Natural killer cell treated with Interleukin-12 subunit alpha and Interleukin-12 subunit beta and Interleukin-15 and Interleukin-18, amount 100 ng/mL, for 72 hours (primary cell): ENCODE measurements at places on chromosomes 2 and 18. TPM values are rescaled to one million over a fixed set of nuclear protein-coding genes. Genes with fewer than 3 reads are reported as not detected.

Gene CDKL4
- total RNA-seq = not detected

- no peak overlapping the region for H3K27ac ChIP-seq
- no peak overlapping the region for H3K4me3 ChIP-seq
- H3K36me3 ChIP-seq = no peaks in the 10 kb centered on the region
- H3K27me3 ChIP-seq = no peaks in the 10 kb centered on the region
- no peaks in the 10 kb centered on the region for H3K4me1 ChIP-seq
Measured at GRCh38 chr2:146927080-146927711, 917.6 kb upstream of the ACVR2A start.

GRCh38 chr2:175251425-175252041, 70.0 kb upstream of the ATP5MC3 start:
- no peak for DNase-seq
- H3K36me3 ChIP-seq = no peaks in the 10 kb centered on the region
- H3K4me1 ChIP-seq = no peaks in the 10 kb centered on the region
- H3K27me3 ChIP-seq = peaks cover 17% of the 10 kb centered on the region

DNA sequence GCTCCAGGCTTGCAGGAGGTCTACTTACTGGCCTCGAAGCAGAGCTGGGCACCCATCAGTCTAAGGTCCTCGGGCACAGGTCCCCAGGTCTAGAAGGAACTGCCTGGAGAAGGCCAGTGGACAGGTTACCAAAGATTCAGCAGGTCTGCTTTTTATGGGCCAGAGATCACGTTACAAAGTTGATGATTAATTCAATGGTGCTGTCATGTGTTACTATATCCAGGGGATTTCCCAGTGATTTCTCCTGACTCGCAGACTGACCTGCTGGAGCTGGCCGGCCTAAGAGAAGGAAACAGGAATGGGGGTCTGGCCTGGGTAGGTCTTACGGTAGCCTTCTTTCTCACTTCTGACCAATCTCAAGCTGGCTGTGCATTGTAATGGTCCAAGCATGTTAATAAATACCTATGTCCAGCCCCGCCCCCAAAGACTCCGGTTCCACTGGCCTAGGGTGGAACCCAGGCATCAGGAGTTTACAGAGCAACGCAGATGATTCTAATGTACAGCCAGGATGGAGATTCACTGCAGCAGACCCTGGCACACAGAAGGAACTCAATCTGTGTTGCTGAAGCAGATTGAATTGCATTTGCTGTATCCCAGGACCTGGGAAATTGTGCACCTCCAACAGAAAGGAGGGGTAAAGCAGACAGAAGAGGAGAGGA, at the start of gene NEURL3:
TSS of gene NEURL3 (minus strand) at position 127 of the 659 bp plus-strand sequence. CDS start at position 56, 71 bp downstream.
- H3K27me3 ChIP-seq = peaks cover 8% of the 10 kb centered on the region

GRCh38 chr2:34419856-34420255, 820.8 kb upstream of the FAM98A start:
- H3K4me3 ChIP-seq = no peak overlapping the region
- no peak for DNase-seq
- no peaks in the 10 kb centered on the region for H3K36me3 ChIP-seq
- no peaks in the 10 kb centered on the region for H3K4me1 ChIP-seq
- H3K27ac ChIP-seq = no peak overlapping the region

GRCh38 chr2:60313470-60314172, 239.8 kb downstream of the BCL11A start:
- H3K27me3 ChIP-seq = peaks cover 6% of the 10 kb centered on the region
- H3K36me3 ChIP-seq = no peaks in the 10 kb centered on the region
- no peak overlapping the region for H3K27ac ChIP-seq
- peaks cover 2% of the 10 kb centered on the region for H3K4me1 ChIP-seq

DNA sequence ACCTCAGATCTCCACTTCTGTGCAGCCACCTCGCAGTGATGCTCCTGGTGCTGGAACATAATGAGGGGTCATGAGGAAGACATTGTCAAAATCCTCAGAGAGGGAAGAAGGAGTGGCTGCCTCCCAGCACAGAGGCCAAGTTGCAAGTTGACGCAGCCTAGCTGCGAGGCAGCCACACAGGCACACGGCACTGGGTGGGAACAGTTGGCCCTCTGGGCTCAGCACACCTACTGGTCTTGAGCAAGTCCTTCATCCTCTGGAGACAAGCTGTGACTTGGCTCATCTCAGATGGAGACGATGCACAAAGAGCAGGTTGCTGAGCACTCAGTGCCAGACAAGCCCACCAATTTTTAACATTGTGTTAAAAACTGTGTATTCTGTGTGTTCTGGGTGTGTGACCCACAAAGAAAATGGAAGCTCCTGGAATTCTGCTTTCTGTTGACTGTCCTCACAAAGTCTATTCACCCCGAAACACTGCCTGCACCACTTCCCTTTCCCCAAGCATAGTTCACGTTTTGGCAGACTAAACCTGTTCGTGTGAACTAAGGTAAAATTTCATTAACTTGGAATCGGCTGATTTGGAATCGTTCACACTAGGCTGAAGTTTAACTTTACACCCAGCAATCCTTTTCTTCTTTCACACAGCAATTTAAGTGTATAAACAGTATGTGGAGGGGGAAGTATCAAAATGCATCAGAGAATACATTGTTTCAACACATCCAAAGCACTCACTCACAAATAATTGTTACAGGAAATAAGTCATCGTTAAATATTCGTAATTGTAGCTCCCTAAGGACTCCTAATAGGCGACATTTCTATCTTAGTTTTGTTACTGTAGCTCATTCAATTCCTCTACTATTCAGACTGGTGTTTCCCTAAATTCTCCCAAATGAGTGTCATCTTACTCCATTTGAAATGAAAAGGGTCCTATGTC, 266.6 kb upstream of the ID2 start:
- no peaks in the 10 kb centered on the region for H3K27me3 ChIP-seq
- H3K36me3 ChIP-seq = no peaks in the 10 kb centered on the region
- H3K4me1 ChIP-seq = peaks cover 60% of the 10 kb centered on the region
- H3K27ac ChIP-seq = no peak overlapping the region

- H3K36me3 ChIP-seq = no peaks in the 10 kb centered on the region
- DNase-seq = no peak
- no peak overlapping the region for H3K4me3 ChIP-seq
- H3K4me1 ChIP-seq = no peaks in the 10 kb centered on the region
Measured at GRCh38 chr18:3150274-3150673, 69.5 kb downstream of the MYOM1 start.

DNA sequence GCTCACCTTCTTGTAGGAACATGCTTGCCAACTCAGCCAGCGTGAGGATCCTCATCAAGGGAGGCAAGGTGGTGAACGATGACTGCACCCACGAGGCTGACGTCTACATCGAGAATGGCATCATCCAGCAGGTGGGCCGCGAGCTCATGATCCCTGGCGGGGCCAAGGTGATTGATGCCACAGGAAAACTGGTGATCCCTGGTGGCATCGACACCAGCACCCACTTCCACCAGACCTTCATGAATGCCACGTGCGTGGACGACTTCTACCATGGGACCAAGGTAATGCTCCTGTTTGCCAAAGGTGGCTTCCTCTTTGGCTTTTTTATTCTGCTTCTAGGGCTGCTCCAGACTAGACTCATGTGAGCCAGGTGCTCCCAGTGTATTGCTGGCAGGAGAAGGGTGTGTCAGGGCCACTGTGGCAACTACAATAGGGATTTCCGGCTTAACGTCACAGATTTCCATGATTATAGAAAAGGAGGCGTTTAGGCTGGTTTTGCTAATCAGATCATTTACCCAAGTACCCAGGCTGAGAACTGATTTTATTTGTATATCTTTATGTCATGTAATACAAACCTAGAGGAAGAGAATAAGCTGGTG, 50.6 kb downstream of the DPYSL5 start:
- no peak overlapping the region for H3K4me3 ChIP-seq
- no peak overlapping the region for H3K27ac ChIP-seq

- peak overlapping the region; percentile 41 for H3K4me3 ChIP-seq
- peak overlapping the region; percentile 28 for H3K27ac ChIP-seq
- peaks cover 81% of the 10 kb centered on the region for H3K4me1 ChIP-seq
- H3K27me3 ChIP-seq = no peaks in the 10 kb centered on the region
Measured at GRCh38 chr2:46548521-46549144, 69.3 kb downstream of the TMEM247 start.

Gene DDX1
- 91.6 TPM for total RNA-seq

DNA sequence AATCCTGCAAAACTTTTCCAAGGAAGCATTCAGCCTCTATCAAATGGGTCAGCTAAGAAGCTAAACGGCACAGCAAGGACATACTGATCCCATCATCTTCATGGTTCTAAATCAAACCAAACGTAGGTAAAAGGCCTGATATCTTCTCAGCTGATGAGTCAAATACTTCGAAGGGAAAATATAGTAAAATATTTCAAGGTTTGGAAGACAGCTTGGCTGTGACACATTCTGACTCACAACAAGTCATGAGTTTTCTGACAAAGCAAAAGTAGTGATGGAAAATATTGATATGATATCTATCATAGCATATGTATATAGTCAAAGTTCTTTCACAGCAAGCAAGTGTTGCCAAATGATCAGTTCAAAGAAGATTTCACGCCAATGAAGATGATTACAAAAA, 31.5 kb downstream of the DOCK10 start:
- H3K27me3 ChIP-seq = no peaks in the 10 kb centered on the region
- no peak for DNase-seq
- H3K4me1 ChIP-seq = peaks cover 74% of the 10 kb centered on the region
- H3K36me3 ChIP-seq = peaks cover 11% of the 10 kb centered on the region
- peak overlapping the region; percentile 66 for H3K4me3 ChIP-seq

Gene METAP1D
- 6.6 TPM for total RNA-seq

DNA sequence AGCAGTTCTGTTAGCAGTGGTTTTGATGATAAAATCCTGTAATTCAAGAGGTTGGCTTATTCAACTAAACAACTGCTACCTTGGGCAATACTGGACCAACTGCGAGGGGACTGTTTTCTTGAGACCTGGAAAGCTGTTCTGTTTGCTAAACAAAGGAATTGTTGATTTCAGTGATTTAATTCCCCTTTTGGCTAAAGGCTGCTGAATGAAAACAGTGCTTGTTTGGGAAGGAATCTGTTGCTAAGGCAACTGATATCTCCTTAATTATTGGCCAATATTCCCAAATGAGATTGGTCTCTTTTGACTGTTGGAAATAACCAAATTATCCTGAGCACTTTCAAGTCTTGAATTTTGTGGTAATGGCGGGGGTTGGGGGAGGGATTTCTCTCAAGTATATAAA, 136.8 kb downstream of the CAMKMT start:
- H3K4me1 ChIP-seq = no peaks in the 10 kb centered on the region
- no peaks in the 10 kb centered on the region for H3K36me3 ChIP-seq
- no peak for DNase-seq

Gene HOXD8
- not detected for total RNA-seq

GRCh38 chr18:14100503-14101286, 31.5 kb downstream of the ZNF519 start:
- peak overlapping the region; percentile 49 for H3K4me3 ChIP-seq
- H3K27ac ChIP-seq = no peak overlapping the region
- H3K4me1 ChIP-seq = peaks cover 7% of the 10 kb centered on the region
- DNase-seq = no peak
- H3K27me3 ChIP-seq = no peaks in the 10 kb centered on the region
- peaks cover 10% of the 10 kb centered on the region for H3K36me3 ChIP-seq

DNA sequence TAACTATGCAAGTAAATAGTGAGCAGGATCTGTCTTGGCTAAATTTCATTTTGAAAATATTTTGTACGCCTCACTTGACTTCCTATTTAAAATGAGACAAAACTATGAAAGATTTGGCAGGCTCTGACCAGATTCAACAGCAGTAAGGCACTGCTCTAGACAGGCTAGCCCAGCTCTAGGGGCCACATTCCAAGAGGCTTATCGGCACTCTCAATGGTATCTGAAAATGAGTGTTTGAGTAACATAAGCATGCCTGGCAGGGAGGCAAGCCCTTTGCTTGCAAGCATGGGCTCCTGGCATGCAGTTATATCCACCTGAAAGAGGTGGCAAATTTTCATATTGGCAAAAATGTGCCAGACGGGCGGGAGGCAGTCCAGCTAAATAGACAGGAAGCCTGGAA, 10.5 kb downstream of the CAPN13 start:
- H3K4me3 ChIP-seq = no peak overlapping the region
- no peak overlapping the region for H3K27ac ChIP-seq
- H3K36me3 ChIP-seq = no peaks in the 10 kb centered on the region
- H3K4me1 ChIP-seq = no peaks in the 10 kb centered on the region

GRCh38 chr2:6769346-6769745, 96.4 kb downstream of the CMPK2 start:
- no peak for DNase-seq
- H3K27ac ChIP-seq = no peak overlapping the region
- H3K4me3 ChIP-seq = no peak overlapping the region

- H3K27ac ChIP-seq = no peak overlapping the region
- no peaks in the 10 kb centered on the region for H3K4me1 ChIP-seq
- no peak for DNase-seq
- peaks cover 12% of the 10 kb centered on the region for H3K27me3 ChIP-seq
Measured at GRCh38 chr2:191901031-191901430, 54.1 kb upstream of the CAVIN2 start.

DNA sequence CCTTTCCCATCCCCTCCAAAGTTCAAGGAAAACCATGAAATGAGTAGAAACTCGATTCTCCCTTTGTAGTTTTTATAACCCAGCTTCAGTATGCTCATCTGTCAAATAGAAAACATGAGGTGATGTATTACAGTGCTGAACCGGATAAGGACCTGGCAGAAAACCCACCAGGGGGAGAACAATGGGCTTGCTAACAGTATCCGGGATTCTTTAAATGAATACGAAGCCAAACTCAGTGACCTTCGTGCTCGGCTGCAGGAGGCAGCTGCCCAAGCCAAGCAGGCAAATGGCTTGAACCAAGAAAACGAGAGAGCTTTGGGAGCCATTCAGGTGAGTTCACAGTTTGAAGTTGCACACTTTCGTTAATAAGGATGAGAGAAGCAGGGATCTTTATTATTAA, 113.6 kb upstream of the TTC39C start:
- H3K36me3 ChIP-seq = no peaks in the 10 kb centered on the region
- peaks cover 7% of the 10 kb centered on the region for H3K27me3 ChIP-seq
- no peaks in the 10 kb centered on the region for H3K4me1 ChIP-seq
- H3K4me3 ChIP-seq = no peak overlapping the region
- no peak for DNase-seq
- H3K27ac ChIP-seq = no peak overlapping the region

DNA sequence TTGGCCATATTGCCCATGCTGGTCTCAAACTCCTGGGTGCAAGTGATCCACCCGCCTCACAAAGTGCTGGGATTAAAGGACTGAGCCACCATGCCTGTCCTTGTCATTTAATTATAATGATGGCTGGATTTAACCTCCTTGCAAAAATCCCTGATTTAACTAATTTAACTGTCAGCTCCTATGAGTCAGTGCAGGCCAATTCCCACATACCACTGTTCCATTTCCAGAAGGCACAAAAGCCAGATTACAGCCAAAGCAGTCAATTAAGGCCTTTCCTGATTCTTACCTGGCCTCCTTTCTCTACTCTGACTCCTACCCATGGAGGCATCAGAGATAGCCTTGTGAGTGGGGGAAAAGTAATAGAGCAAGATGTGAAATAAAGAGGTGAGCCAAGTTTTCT, 12.3 kb upstream of the SLC35F5 start:
- H3K27me3 ChIP-seq = no peaks in the 10 kb centered on the region
- no peaks in the 10 kb centered on the region for H3K4me1 ChIP-seq
- no peaks in the 10 kb centered on the region for H3K36me3 ChIP-seq
- no peak for DNase-seq

- H3K27me3 ChIP-seq = peaks cover 14% of the 10 kb centered on the region
- peaks cover 12% of the 10 kb centered on the region for H3K4me1 ChIP-seq
- DNase-seq = no peak
- no peaks in the 10 kb centered on the region for H3K36me3 ChIP-seq
- no peak overlapping the region for H3K4me3 ChIP-seq
Measured at GRCh38 chr2:219595256-219595655, 2.4 kb upstream of the STK11IP start.
